ENCODE measurements at places on chromosomes 6 and 20.
A peak's percentile ranks its signal among the peaks of the same experiment; 100 is the strongest.

GRCh38 chr6:142356201-142356883 is 54.5 kb downstream of the ADGRG6 start:
- DNase-seq, result no peak

- no peak for DNase-seq
These were observed 351.9 kb downstream of the FOXA2 start for GRCh38 chr20:22232473-22232872.

DNA sequence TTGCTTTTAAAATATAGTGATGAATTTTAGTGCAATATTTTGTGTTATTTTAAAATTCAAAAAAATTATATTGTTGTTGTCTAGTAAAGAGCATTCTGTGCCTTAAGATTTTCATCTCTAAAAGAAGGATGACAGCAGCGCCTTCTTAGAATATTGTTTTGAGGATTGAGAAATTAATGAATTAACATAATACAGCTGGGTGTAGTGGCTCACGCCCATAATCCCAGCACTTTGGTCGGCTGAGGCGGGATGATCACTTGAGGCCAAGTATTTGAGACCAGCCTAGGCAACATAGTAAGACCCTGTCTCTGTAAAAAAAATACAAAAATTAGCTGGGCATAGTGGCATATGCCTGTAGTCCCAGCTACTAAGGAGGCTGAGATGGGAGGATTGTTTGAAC is 6.8 kb downstream of the TIAM2 start:
- DNase-seq, result no peak

DNA sequence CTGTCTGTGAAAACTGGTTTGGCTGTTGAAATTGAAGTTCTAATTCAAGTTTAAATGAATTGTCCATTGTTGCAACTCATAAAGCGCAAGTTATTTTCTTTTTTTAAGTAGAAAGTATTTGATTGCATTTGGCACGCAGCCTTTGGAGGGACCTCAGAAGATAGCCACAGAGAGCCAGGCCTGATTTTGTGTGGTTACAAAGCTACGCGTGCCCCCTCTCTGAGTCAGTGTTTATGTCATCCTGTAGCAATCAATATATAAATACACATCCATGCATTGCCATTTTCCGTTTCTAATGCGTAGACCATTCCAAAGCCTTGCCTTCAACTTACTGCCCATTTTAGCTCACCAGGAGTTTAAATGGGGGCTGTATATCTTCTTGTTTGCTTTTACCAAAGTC is 173.2 kb downstream of the TMEM242 start:
- no peak for DNase-seq

DNA sequence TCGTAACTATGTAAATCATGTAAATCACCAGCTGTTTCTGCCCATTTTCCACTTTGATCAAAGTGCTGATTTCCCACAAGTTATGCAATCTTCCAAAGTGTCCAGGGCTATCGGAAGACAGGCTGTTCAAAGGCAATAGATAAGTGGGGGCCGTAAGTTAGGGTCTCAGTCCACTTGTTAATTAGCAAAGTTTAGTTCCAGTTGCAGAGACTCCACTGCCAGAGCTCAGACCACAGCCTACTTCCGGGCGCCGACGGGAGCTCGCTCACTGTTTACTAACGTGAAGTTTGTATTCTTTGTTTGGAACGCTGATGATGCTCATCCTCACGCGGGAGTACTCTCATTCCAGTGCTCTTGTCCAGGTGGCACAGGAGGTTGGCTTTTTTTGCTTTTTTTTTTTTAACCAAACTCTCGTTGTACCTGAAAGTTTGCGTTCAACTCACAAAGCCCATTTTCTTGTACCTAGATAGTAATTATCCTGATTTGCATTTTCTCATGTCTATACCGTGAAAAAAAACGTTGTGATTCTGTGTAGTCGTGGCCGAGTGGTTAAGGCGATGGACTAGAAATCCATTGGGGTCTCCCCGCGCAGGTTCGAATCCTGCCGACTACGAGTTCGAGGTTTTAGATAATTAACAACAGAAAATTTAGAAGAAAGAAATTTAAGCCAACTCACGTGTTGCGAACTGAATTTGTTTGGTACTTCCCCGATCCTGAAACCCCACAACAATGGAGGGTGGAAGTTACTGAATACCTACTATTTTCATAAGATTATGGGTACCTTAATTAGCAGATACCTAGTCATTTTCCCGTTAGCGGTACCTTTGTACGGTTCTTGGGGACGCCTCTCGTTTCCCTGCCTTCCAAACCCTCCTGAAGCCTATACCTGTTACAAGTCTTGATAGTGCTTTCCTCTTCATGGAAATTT is 29.9 kb upstream of the ZNF184 start:
- peak; percentile 85 for DNase-seq

- no peak for DNase-seq
These were observed 99.3 kb upstream of the CITED2 start for GRCh38 chr6:139473731-139474130.

GRCh38 chr6:158752613-158753012 is 66.6 kb downstream of the EZR start:
- no peak for DNase-seq

DNA sequence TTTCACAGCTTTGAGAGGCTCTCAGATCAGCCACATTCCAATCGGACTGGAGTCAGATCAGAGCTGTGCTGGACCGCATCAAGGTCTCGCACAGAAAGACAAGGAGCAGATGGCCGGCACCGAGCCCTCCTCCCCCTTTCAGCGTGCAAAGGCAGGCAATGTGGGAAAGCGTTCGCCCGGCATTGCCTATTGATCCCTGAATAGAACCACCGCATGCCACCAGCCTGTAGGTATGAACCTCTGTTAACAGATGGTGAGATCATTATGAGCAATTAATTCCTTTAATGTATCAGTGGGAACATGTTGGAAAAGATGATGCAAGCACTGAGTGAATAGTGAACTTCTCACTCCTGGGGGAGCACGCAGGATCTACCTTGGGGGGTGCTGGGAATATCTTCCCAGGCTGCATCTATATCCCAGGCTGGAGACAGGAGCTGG is 117.5 kb upstream of the ID4 start:
- DNase-seq, result no peak

GRCh38 chr6:26475823-26476729 is 18.3 kb downstream of the BTN2A1 start:
- no peak for DNase-seq

DNA sequence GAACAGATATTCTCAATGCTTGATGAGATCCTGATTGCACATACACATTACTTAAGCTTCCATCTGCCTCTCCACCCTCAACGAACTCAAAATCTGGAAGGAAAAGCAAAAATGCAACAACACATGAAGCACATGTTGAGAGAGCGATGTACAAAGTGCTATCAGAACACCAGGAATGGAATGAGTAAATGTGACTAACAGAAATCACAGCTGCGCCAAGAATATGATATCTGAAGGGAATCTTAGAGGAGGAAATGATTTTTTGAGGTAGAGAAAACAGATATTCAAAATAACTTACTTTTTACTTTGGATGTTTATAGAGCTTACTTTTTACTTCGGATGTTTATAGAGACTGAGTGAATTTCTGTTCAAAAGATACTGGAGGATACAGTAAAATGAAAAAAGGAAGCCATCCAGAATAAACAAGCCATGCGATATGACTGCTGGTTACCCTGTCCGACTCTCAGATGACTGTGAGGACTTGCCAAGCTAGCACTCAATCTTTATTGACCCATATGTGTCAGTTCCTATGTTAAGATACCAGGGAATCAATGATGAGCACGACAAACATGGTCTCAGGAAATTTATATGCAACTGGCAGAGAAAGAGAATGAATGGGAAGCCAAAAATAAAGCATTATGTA is 102.0 kb downstream of the SMLR1 start:
- no peak for DNase-seq

DNA sequence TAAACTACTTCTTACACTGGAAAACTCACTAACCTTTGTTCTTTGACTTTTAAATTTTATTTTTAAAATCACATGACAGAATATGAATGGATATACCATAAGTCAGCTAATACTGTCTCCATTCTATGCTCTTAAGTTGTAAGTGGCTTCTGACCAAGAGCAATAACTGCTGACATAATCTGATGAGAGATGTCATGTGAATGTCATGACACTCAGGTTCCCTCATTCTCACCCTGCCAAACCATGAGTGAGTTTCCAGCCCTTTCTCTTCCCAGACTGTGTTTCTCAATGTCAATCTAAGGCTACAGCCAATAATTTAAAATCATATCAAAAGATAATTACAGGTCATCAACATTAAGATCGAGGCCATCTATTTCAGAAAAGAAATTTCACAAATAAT is 39.7 kb downstream of the KIF16B start:
- no peak for DNase-seq

DNA sequence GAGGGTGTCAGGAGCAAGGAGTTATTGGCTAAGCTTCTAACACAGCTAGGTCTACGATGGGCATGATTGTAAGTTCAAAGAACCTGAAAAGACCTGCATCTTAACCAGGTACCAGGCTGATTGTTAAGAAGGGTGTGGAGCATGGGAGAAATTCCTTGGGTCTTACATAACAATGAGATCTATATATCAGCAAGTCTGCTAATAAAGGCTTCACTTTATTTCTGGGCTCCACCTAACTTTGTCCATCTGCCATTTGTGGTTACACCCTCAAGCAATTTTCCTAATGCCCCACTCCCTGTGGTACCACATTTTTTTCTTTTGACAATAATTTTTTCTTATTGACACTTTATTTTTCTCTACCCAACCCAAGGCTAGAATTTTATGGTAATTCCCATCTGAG is 223.5 kb upstream of the JAG1 start:
- DNase-seq, result no peak

DNA sequence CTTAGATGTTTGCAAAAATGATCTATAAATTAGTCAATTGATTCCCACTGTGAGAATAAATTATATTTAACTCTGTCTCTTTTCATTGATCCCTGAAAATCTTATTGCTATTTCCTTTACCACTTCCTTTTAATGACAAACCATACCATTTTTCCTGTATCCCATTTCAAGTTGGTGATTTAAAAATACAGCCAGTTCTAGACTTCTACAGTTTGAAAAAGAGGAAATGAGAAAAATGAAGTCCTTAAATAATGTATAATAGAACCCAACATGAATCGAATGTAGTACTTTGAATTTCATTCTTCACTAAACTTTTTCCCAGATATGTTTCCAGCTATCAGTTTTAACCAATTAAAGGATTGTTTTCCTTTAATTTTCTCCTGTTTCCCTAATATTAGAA is 29.5 kb upstream of the SDHAF4 start:
- DNase-seq, result no peak

DNA sequence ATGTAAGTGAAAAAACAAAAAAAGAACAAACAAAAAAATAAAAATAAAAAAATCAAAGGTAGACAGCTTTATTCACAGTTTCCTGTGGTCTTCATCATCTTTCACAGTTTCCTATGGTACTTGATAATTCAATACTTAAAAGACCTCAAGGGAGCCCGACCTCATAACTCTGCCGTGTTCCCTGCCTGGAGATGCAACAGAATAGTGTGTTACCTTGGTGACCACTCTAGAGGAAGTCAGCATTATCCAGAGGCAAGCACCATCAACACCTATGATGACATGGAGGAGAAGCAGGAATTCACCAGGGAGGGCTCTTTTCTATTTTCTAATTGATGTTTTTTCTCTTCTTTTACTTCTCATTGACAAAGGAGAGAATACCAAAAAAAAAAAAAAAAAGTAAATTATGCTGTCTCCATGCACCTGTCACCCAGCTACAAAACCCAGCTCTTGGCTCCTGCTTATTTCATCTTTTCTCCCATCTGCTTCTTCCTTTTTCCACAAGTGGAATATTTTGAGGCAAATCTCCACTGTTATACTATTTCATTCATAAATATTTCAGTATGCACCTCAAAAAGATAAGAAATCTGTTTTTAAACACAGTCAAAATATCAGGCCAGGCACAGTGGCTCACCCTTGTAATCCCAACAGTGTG is 95.8 kb upstream of the STXBP5 start:
- DNase-seq, result no peak

DNA sequence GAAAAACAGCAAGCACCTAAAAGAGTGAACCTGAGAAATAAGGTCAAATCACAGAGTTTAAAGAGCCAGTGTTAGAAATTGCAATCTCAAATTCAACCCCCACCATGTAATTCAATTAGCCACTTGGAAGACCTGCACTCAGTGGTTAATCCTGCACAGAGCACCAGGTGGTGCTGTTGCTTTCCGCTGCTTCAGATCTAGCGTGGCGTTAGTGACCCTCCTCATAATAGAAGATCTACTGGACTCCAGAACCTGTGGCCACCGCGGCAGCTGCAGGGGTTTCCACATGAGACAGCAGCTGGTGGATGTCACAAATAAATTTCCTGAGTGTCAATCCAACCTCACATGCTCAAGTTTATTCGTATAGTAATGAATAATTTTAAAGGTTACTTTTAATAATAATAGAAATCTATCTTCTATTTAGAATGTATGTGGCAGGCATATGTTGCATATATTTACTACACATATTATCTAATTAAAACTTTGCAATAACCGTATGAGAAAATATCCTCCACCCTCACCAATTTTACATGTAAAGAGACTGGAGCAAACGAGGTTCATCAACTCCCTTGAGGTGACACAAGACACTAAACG is 84.4 kb downstream of the SYNE1 start:
- peak; percentile 2 for DNase-seq

DNA sequence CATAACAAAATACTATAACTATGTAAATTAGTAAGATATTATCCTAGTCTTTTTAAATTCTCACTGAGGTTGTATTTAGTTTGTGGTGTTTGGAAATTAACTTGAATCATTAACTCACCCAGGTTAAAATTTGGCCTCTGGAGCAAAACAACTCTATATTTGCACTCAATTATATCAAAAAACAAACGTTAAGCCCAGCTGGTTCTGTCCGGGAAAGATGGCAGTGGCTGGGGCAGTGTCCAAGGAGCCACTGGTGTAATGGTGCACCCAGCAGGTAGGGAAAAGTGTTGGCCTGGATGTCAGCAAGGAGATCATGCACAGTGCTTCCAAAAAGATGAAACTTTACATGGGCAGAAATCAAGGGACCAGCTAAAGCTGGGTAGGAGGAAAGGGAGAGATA is 285.3 kb upstream of the CITED2 start:
- no peak for DNase-seq

GRCh38 chr6:14460556-14460955 is 343.0 kb downstream of the CD83 start:
- no peak for DNase-seq

DNA sequence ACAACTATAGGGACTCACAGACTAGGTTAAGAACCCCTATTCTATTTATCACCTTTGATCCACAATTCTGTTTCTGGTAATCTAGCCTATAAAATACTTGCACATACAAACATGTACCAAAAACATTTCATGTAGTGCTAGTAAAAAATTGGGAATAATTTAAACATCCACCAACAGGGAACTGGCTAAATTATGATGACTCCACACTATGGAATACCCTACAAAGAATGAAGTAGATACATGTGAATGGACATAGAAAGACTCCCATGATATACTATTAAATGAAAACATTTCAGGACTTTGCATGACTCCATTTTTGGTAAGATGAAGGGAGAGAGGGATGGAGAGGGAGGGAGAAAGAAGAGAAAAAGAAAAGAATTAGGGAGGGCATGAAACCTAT is 58.2 kb downstream of the ZHX3 start:
- no peak for DNase-seq

DNA sequence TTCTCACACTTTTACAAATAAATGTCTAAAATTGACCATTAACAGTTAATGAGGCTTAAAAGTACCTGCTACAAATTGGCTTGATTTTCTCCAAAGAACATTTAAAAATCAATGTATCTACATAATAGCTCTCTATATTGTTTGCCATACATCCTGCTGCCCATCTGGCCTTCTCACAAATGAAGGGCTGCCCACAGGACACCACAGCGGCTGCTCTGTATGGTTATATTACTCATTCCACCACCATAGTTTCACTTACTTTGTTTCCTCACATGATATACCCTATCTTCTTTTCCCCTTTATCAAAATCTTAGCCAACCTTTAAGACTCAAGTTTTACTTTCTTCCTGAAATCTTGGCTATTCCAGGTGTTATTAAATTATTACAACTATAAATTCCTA is 407.7 kb upstream of the HTR1E start:
- DNase-seq, result no peak
